ENCODE measurements at places on chromosomes 16 and 17.

GRCh38 chr16:57185446-57185944, 344 bp downstream of the PSME3IP1 start:
- DNase-seq = peak; percentile 14

DNA sequence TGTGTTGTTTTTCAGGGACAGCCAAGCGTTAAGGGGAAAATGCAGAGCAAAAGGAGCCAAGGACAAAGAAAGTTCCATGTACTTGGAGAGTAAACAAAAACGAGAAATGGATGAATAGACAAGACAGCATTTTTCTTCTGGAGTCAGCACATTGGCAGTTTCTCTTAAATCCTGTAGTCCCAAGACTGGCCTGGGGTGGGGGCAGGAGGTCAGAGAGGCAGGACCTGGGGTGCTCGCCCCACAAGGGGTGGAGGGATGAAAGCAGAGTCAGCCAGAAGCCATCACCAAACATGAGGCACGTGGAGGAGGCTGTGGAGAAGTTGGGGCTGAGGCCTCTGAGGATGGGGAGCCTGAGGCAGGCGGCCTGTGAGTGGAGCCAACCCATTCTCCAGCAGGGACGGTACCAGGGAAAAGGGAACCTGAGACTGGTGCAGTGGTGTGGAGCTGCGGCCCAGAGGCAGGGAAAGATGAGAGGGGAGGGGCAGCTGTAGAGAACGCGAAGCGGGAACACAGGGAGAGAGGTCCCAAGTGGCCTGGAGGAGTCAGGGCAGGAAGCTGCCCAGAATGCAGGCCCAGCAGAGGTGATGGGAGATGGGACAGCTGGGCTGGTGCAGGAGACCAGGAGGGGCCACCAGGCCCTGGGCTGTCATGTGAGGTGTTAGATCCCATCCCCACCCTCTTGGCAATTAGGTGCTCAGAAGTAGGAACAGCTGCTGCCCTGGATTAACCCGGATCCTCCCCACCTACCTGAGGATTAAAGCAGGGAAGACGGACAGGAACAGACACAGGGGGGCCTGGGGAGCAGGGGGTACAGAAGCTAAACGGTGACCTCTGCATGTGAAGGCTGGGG, 3.3 kb downstream of the TLCD3B start:
- DNase-seq = no peak

DNA sequence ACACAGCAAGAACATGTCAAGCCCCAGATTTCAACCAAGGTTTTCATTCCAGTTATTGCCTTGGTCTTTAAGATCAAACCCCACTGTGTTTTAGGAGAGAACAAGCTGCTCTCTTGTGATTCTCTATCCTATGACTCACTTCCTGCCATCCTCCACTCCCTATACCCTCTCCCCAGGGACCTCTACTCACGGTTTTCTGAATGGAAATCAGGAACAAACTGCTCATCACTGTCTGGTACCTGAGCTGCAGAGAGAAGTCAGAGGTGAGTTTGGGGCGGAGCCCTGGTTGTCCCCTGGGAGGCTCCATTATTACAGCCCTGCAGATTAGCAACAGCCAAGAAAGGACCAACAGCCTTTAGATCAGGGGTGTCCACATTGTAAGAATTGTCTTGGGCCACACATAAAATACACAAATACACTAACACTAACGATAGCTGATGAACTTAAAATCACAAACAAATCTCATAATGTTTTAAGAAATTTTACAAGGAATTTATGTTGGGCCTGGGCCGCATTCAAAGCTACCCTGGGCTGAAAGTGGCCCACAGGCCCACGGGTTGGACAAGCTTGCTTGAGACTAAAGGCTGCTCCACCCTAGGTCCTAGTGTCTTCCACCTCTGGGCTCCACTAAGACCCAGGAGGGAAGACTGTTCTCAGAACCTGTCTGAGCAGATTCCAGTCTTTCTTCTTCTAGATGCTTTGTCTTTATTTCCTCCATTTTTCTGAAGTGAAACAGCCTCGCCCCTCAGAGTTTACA, 9.7 kb downstream of the ETV4 start:
- DNase-seq = no peak

DNA sequence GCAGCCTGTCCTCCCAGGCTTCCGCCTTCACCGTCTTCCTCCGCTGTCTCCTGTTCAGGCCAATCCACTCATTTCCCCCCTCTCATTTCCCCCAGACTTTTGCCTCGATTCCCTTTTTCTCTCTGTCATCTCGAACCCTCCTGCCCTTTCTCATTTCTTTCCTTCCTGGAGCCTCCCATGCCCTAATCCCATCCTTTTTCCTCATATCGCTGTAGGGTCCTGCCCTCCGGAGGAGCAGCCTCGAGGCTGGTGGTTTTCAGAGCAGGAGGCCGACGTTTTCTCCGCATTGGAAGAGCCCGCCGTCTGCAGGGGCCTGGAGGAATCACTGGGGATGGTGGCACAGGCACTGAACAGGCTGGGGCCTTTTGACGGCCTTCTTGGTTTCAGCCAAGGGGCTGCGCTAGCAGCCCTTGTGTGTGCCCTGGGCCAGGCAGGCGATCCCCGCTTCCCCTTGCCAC, 597 bp downstream of the OVCA2 start:
- no peak for DNase-seq

DNA sequence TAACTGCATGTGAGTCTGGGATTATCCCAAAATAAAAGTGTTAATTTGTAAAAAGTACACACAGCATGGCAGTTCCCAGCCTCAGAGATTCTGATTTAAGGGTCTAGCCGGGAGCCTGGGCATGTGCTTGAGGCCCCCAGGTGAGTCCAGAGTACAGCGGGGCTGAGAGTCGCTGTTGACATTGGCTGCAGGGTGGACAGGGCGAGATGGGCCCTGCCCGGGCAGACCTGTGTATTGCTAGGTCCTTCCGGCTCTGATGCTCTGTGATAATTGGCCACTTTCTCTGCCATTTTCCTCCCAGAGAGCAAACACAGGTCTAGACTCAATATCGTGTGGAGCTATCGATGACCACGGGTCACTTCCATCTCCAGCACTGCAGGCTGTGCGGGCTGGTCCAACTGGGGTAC, 73.6 kb downstream of the ABCC6 start:
- no peak for DNase-seq

- no peak for DNase-seq
Observed at GRCh38 chr17:79911430-79912399, 72.5 kb upstream of the CBX4 start.

DNA sequence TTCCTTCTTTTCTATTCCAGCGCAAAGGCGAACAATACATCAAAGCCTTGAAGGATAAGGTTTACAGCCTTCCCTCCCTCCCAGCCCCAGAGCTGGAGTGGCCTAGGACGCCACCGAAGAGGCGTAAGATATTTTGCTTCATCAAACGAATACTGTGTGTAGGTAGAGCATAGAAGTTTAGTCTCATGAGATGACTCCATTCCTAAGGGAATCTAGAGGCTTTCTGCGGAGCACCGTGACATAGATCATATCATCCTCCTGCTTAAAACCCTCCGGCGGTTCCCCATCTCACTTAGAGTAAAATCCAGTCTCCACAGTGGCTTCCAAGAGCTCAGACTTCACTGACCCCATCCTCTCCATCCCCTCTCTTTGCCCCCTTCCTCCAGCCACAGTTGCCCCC, 191.9 kb downstream of the IRX3 start:
- no peak for DNase-seq

GRCh38 chr17:82112181-82112913, 14.3 kb upstream of the FASN start:
- no peak for DNase-seq

GRCh38 chr16:72728516-72728915, 319.4 kb downstream of the ZFHX3 start:
- DNase-seq = no peak

DNA sequence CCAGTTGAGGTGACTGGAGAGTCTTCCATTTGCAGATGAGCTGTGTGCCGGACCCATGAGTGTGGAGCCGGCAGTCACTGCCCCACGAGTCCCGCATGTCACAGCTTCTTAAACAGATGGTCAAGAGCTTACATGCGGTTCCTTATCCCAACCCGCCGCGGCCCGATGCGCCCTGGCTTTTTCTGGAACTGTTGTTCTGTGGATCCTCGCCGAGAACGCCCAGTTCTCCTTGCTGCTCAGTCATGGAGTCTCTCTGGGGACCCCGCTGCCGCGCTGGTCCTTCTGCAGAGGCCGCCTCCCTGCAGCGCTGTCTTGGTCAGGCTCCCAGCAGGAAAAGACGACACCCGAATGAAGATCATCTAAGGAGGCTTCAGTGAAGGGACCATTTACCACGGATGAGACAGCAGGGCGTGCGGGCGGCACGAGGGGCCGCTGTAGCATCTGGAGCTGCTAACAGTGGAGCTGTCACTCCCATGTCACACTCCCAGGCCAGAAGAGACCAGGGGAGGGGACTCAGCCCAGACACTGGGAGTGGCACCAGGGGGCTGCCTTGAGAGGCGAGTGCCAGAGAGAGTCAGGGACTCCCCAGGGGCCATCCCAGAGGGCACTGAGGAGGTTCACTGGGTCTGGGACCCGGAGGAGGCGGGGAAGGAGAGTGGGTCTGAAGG, 10.8 kb upstream of the LGALS3BP start:
- DNase-seq = no peak

DNA sequence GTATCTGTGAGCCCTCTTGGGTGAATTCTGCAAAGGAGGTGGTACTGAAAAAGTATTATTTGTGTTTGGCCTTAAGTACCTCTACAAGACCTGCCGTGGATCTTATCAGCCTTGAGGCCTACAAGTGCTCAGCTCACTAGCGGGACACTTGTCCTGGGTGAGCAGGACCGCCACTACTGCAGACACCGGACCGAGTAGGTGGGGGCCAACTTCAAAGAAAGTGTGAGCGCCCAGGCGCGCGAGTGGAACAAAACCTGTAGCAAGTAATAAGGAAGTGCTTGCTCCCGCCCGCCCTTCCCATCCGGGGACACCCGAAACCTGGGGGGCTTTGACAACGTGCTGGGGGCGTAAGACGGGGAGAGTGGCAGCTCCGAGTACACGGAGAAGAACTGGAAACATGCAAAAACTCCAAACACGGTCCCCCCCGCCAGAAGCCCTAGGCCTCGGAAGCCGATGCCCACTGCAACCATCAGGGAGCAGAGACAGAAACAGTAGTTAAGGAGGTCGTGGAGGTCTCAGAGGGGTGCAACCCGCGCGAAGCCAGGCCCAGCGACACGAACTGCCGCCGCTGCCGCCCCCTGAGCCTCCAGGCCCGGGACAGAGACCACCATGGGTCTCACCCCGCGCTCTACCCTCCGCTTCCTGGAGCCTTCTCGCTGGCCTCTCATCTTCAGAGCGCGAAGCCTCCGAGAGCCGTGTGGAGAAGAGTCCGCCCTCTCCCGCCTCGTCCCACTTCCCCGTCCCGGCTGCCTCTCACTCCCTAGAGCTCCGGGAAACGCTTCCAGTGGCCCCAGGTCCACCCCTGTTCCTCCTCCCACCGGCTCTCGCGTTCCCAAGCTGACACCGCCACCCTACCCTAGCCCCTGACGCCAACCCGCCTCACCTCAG, 537 bp downstream of the CNOT1 start:
- DNase-seq = no peak

GRCh38 chr16:85573696-85574641, 39.2 kb upstream of the GSE1 start:
- DNase-seq = no peak
